ENCODE measurements at places on chromosomes 16 and 17.
A peak's percentile ranks its signal among the peaks of the same experiment; 100 is the strongest.

- DNase-seq: no peak
Measured at GRCh38 chr16:80628254-80628653, 87.5 kb downstream of the DYNLRB2 start.

- no peak for DNase-seq
Measured at GRCh38 chr17:71725811-71726210, 395.0 kb upstream of the SOX9 start.

DNA sequence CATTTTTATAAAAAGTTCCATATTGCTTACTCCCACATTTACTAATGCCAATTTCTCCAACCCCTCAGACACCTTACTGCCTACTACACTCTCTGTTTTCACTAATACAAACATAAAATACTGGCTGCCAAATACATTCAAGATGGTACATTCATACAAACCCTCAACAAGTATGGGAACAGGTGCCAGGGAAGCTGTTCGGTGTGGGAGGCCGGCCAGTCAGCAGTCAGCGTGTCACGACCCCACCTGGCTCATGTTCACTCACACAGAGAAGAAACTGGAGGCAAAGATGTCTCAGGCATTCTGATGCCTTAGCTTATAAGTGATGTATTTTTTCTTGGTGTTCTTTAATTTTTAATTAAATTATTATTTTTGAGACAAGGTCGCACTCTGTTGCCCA lies 42.4 kb upstream of the TRAP1 start:
- no peak for DNase-seq

GRCh38 chr17:57350266-57350665 lies 93.9 kb downstream of the MSI2 start:
- no peak for DNase-seq

DNA sequence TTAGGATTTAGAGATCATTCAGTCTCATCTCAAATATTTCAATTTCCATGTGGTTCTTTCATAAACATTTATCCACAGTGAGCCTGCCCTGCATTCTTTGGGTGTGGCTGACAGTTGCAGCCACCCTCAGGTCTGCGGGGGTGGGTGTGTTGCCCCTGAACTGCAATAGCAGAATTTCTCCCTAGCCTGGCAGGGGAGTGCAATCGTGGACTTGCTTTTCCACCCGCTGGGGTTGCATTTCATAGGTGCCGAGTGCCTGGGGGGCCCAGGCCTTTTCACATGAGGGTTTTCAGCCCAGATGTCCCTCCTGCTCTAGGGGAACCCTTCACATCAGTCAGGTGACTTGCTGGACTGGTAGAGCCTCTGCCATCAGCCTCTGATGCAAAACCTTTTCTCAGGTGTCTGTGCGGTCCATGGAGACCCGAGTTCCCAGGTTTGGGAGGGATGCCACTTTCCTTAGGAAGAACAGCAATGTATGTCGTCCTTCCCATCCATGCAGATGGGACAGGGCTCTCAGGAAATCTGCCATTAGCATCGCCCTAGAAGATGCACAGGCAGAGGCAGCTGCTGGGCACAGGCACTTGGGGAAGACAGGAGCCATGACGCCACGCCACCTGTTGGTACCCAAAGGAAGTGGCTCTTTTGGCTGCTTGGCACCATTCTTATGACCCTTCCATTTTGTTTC lies 2.4 kb upstream of the USP36 start:
- no peak for DNase-seq

DNA sequence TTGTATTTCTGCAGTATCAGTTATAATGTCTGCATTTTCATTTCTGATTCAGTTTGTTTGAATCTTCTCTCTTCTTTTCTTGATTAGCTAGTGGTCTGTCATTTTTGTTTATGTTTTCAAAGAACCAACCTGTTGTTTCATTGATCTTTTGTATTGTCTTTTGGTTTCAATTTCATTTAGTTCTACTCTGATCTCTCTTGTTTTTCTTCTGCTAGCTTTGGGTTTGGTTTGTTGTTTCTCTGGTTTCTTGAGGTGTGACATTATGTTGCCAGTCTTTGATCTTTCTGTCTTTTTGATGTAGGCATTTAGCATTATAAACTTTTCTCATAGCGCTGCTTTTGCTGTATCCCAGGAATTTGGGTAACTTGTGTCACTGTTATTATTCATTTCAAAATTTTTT lies 107.2 kb downstream of the PHKB start:
- no peak for DNase-seq

- DNase-seq: no peak
Measured at GRCh38 chr17:76869496-76870376, 1.5 kb downstream of the MGAT5B start.

DNA sequence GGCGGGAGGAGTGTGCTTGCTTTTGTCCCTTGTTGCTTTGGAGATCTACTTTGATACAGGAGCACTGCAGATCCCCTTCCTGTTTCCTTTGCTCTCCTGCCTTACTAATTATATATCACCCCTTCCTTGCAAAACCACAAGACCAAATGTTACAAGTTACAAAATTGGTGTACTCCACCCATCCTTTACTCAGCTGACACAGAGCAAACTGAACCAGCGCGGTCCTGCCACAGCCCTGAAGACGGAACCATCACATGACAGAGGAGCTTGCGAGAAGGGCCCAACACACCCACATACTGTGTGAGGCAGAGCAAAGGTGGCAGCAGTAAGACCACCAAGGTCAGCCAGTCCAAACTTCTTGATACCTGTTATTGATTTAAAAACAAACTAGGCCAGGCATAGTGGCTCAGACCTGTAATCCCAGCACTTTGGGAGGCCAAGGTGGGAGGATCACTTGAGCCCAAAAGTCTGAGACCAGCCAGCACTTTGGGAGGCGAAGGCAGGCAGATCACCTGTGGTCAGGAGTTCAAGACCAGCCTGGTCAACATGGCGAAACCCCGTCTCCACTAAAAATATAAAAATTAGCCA lies 33.2 kb downstream of the CYTH1 start:
- peak; percentile 60 for DNase-seq

DNA sequence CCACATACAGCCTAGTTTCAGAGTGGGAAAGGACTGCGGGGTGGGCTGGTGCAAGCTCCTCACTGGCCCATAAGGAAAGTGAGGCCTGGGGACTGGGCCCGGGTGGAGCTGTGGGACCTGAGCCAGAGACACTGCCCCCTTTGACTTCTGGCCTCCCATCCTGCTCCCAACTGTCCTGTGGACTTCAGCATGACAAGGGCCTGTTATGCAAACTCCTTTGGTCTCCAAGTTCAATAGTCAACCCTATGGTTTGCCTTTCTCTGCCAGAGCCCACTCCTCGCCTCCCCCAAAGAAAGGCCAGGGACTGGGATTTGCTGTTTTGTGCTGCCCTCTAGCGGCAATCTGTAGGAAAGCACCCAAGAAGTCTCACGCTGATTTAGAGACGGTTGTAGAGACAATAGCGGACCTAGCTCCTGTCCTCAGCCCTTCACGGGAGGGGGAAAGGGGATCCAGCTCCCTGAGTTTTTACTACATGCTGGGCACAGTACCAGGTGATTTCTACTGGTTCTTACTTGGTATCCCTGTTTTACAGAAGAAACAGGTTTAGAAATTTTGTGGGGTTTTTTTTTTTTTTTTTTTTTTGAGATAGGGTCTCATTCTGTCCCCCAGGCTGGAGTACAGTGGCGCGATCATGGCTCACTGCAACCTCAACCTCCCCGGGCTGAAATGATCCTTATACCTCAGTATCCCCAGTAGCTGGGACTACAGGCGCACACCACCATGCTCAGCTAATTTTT lies 1.2 kb upstream of the TLCD3B start:
- no peak for DNase-seq

GRCh38 chr16:74107795-74108610 lies 188.6 kb upstream of the PSMD7 start:
- no peak for DNase-seq

DNA sequence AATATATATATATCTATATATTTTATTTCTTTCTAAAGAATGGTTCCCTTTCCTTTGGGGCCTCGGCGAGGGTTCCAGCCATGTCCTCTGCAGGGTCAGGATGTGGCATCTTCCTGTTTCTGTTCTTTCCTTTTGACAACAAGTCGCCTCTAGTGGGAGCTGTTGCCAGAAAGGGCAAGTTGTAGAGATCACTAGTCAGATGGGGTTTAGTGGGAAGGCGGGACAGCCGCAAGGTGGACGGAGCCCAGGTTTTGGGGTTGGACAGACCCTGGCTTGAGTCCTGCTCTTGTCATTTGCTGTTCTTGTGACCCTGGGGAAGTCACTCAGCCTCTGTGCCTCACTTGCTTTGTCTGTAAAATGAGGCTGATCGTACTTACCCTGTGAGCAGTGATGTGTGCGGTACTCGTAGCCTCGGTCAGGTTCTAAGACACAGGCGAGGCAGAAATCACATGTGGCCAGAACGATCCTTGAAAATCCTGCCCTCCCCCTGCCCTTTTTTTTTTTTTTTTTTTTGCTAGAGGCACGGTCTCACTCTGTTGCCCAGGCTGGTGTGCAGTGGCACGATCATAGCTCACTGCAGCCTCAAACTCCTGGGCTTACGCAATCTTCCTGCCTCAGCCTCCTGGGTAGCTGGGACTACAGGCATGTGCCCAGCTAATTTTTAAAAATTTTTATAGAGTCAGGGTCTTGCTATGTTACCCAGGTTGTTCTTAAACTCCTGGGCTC lies 80.1 kb downstream of the ABCC6 start:
- no peak for DNase-seq

DNA sequence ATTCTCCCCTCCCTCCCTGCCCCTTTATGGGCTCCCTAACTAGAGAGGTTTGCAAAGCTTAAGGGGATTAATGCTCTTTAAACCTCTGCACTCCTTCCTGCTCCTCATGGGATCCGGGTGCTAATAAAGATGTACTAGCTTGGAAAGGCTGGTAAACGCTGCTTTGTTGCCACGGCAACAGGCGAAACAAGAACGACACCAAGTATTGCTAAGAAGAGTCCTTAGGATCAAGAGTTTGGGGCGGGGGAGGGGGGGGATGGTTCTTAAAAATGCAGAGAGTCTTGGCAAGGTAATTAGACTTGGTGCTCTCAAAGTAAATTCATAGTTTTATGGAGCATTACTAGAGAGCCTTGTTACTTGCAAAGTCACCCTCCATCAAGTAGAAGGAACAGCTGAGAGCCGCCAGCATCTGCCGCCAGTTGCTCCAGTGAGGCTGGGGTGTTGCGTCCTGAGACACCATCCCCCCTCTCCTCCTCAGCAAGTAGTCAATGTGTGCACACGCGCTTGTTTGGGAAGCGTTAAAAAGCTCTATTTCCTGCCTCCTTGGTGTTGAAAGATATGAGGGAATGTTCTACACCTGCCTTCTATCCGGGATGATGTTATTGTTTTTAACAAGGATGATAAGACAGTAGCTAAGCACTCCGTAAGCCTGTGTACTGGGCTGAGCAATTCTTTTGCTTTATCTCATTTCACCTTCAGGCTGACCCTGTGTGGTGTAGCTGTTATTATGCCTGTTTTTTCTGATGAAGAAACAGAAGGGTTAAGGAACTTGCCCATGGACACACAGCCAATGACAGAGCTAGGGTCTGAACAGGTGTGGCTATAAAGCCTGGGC lies 190.9 kb downstream of the CCDC182 start:
- DNase-seq: no peak

GRCh38 chr17:48728232-48729231 lies at the start of gene HOXB13:
Gene HOXB13, minus strand, starts transcription at chr17:48728750. Its CDS starts 157 bp downstream, at chr17:48728593.
- no peak for DNase-seq

GRCh38 chr16:27377666-27378485 lies 24.1 kb upstream of the IL21R start:
- DNase-seq: peak; percentile 9

DNA sequence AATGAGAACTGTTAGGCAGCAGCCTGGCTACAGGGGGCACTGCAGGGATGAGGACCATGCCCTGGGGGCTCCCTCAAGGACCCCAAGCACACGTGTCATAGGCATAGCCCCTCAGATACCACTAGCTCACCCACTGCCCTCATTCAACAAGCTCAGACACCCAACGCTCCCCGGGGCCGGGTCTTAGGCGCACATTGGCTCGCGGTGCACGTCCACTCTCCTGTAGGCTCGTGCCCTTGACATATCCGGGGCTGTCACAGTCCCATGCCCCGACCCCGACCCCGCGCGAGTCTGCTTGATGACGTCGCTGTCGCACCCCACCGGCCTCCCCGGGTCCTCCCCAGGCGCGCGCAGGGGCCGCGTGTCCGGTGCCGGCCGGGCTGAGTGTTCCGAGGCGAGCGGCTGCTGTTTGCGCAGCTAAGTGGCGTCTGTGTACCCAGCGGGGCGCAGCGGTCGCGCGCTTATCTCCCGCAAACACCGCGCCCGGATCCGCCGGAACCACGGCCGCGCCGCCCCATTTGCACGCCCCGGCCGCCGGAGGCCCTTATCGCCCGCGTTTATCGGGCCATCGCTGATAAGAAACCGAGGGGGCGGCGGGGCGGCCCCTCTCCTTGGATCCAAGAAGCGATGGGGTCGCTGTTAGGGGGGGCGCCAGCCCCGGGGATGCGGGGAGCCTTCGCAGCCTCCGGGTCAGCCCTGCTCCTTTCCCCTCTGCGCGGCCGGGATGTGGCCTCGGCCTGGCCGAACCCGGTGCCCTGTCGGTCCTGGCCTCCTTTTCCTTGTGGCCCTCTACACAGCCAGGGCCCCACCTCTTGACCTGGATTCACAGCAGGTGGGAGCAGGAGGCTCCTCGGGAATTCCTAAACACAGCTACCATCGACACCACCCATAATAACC lies 20.7 kb upstream of the NAGS start:
- no peak for DNase-seq
